ENCODE measurements at places on chromosomes 4 and X.

GRCh38 chrX:14872355-14872754, 514 bp downstream of the FANCB start:
- DNase-seq: no peak

DNA sequence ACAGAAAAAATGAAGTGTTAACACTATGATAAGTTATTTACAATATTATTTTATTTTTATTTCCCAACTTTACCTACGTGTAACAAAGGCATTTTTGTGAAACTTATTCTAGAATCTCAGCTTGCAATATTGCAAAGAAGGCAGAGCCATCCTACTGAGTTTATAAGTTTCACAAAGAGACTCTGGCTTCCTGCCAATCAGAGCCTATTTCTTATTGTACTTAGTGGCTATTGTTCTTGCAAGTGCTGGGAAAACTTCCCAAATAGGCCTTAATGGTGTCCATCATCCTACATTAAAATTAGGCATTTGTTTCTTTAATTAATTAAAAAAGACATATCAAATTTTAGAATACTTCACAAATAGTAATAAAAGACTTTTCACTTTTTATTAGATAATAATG, 233.2 kb downstream of the EPHA5 start:
- DNase-seq: no peak

GRCh38 chrX:9940421-9940820, 26.7 kb upstream of the CLDN34 start:
- no peak for DNase-seq

DNA sequence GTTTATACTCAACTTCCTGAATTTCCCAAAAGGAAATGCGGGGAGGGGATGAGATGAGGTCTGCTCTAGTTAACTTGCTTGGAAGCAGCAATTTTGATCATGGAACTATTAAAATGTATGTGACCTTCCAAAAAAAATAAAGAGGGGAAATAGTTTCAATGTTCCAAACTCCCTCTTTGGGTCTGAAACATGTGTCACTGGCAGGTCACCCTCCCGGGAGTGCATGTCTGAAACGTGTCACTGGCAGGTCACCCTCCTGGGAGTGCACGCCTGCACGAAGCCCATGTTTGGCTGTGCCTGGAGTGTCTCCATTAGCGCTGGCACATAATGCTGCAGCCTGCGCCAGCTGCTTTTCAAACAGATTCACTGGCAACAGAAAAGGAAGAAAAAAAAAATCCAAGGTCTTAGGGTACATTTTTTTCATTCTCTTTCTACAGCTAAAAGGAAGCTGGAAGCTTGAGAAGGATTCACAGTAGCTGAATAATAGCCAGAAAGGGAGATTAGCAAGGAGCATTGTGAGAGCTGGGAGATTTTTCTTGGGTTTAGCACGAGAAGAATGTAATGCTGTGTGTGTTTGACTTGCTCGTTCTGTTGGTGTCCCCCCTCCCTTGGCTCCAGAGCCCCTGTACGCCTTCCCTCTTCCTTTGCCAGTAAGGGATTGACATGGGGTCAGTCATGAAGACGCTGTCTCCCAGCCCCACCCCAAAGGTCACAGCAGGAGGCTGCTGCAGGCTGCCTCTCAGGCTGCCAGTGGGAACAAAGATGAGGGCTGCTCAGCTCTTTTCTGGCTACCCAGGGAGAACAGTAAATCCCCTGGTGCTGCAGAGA, 39.2 kb upstream of the TLR3 start:
- no peak for DNase-seq

DNA sequence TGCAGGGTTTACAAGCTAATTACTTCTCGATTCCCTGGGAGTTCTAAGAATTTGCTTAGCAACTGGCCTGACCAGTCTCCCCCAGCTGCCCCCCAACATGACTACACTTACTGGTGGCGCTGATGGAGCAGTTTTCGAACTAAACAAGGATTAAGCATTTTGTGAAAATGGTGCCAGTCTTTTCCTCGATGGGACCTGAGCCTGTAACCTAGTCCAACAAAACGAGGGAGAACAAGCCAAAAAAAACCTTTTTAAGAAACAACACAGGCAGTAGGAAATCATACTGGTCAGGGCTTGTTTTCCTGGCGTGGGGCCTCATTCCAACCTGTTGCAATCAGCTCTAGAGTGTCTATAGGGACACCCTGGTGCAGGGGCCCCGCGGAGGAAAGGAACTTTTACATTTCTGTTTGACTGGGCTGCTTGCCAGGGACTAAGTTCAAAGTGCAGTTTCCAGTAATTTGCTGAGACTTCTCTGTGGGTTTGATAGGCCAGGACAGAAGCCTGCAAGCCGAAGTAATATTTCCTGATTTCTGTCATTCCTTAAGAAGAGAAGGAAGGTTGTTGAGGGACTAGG, 158.7 kb downstream of the SPRY1 start:
- peak; percentile 94 for DNase-seq

DNA sequence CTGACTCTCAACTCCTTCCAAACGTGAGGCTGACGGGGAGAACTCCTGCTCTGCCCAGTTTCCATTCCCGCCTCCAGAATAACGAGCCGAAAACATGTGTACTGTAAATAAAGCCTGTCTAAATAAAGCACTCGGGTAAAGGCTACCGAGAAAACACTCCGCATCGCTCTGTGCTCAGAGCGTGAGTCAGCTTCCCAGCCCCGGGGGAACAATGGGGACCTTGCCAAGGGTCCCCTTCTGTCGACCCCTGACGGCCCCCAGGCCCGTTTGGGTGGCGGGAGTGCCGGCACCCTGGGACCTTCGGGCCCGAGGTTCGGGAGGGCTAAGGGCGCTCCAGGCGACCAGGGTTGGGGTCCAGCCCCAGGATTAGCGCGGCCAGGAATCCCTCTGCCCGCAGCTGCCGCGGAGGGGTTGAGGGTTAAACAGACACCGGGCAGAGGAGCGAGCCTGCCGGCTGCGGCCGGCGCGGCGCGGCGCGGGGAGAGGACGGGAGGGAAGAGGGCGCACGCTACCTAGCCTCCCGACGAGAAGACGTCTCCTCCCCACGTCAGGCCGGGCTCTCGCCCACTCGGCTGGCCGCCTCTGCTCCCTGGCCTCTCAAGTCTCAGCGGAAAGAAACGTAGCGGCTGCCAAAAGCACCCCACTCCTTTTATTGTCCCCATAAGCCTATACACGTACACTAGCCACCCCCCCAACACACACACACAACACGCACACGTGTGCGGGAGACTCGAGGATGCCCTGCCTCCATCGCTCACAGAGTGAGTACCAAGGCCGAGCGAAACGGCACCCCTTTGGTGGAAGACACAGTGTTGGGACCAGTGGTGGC, 85.5 kb downstream of the BCOR start:
- peak; percentile 72 for DNase-seq

GRCh38 chr4:189804894-189805293, 135.8 kb upstream of the FRG1 start:
- no peak for DNase-seq

DNA sequence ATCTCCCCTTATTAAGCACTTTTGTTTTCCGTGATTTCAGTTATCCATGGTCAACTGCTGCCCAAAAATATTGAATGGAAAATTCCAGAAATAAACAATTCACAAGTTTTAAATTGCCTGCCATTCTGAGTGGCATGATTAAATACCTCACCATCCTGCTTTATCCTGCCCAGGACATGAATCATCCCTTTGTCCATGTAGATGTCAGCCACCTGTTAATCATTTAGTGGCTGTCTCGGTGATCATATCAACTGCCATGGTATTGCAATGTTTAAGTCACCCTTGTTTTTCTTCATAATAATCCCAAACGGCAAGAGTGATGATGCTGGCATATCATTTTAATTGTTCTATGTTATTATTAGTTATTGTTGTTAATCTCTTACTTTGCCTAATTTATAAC, 79.8 kb upstream of the LHFPL1 start:
- DNase-seq: no peak

GRCh38 chr4:108049406-108049805, 59.7 kb downstream of the HADH start:
- DNase-seq: no peak

GRCh38 chr4:112721627-112722026, 84.7 kb downstream of the LARP7 start:
- DNase-seq: no peak

GRCh38 chrX:112614640-112615039, 65.1 kb downstream of the LHFPL1 start:
- no peak for DNase-seq

- DNase-seq: no peak
Observed at GRCh38 chr4:106414366-106414765, 45.8 kb upstream of the GIMD1 start.

DNA sequence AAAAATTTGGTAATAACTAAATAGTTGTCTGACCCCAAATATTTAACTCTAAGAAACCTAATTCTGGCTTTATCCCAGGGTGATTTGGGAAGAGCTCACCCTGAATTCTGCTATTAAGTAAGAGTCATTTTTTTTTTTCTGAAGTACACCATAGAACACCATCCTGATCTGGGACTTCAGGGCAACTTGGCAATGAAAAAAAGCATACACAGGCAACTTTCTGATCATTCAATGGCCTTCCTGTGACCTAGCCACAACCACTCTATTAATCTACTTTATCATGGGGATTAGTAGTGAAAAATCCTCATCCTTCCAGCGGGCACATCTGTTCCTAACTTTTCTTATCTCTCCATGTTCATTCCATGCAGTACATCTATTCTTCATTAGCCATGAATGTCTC, 333.2 kb upstream of the MAD2L1 start:
- no peak for DNase-seq

DNA sequence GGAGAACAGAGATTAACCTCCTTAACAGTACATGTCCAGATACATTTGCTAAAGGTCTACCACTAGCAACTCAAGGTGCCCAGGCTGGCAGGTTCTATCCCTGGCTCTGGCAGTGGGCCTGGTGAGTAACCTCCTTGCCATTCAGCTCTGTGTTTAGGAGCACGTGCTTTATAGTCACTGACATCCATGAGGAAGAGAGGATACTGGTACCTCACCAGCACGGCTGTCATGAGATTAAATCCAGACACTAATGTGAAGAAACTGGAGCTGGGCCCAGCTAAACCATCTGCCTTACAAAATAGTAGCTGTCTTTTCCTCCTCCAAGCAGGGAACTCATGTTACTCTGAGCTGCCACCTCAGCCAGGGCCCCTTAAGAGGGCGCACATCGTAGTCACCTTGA, 45.3 kb downstream of the GPRASP3 start:
- DNase-seq: no peak

DNA sequence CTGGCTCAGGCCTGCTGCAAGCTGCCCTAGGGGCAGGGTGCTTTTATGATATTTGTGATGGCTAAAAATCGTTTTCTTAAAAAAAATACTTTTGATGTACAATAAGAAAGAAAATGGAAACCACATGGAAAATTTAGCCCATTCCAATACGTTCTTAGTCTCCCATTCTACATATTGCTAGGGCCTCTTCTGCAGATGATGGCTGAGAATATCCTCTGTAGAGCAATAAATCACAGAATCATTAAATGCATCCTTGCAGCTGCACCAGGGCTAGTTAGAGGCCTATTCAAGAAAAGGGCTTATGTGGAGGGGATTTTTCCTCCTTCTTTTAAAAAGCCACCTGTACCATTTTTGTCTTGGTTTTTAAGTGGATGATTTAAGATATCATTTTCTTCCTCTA, 97.6 kb upstream of the C1GALT1C1 start:
- DNase-seq: no peak

DNA sequence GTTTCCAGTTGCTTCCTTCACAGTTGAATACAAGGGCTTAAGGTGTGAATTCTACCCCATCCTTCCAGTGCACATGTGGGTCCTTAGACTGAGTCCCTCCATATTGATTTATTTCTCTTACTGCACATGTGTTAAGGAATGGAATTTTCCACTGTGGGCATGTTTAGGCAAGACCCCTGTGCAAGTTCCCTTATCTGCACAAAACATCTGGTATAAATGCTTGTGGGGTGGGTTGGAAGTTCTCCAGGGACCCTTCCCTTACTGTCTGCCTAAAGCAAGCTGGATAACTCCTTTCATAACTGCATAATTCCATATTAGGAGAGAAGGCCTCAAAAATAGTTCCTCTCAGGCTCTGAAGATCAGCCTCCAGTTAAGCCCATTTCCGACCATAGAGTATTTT, 570.9 kb downstream of the ADGRL3 start:
- no peak for DNase-seq

- DNase-seq: no peak
Observed at GRCh38 chrX:1582686-1583437, 8.5 kb upstream of the AKAP17A start.

- peak; percentile 77 for DNase-seq
Observed at GRCh38 chrX:2677764-2678163, 13.3 kb upstream of the CD99 start.

DNA sequence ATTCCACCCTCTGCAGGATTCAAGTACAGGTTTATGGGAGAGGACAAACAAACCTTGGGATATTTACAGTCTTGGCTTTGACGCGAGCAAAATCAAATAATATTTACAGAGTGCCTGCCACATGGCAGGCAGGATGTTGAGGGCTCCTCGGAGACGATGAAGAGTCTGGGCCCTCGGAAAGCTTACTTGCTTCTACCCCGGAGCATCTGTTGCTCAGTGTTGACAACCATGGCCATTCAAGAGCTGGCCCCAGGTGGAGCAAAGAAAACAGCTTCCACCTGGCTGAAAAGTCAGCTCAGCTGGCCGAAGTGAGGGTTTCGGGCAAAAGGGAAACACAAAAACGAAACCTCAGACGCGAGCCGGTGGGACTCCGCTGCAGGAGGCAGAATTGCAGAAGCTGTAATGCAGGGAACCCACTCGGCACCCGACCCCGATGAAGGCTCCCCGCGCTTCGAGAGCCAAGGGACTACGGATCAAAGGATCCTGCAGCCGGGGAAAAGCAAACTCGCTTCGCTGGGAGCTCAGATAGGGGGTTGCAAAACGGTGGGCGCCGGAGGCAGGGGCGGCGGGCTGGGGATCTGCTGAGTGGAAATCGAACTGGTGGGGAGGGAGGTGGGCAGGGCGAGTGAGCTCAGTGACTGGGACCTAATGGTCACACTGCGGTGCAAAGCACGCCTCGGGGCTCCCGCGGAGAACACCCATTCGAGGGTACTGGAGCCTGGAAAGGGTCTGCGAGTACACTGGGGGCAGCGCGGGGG, 805 bp downstream of the ATP8A1 start:
- peak; percentile 75 for DNase-seq

- DNase-seq: peak; percentile 97
Observed at GRCh38 chrX:40647307-40648197, at the start of gene CXorf38. TSS of gene CXorf38 (minus strand) at chrX:40647561. CDS start at chrX:40647520, 41 bp downstream.

- no peak for DNase-seq
Observed at GRCh38 chr4:128350449-128351045, 62.9 kb upstream of the PGRMC2 start.

DNA sequence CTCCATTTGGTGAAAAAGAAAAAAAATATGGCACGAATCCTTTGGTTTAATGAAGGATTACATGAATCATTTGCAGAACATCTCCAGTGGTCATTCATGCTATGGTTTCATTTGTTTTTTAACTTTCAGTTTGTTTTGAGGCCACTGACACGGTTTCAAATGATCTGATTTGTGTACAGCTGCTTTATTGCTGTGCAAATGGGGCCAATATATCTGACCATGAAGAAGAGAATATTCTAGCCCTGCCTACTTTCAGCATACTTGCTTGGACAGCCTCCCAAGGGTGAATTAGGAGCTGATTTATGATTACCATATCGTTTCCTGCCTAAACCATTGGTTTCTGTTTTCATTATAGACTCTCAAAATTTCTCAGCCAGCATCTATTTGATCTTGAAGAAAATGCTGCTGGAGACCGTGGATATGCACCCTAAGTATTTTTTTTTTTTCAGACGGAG, 30.7 kb downstream of the SPARCL1 start:
- no peak for DNase-seq

GRCh38 chrX:143873343-143873742, 10.5 kb upstream of the UBE2NL start:
- no peak for DNase-seq

All from sciatic nerve (tissue), 2 donors.